Activated naive CD4-positive, alpha-beta T cell treated with anti-CD3 and anti-CD28 coated beads, Interleukin-2, amount 50 U/mL, for 16 hours (primary cell): ENCODE measurements at places on chromosomes 6 and 20.
A peak's percentile ranks its signal among the peaks of the same experiment; 100 is the strongest.

DNA sequence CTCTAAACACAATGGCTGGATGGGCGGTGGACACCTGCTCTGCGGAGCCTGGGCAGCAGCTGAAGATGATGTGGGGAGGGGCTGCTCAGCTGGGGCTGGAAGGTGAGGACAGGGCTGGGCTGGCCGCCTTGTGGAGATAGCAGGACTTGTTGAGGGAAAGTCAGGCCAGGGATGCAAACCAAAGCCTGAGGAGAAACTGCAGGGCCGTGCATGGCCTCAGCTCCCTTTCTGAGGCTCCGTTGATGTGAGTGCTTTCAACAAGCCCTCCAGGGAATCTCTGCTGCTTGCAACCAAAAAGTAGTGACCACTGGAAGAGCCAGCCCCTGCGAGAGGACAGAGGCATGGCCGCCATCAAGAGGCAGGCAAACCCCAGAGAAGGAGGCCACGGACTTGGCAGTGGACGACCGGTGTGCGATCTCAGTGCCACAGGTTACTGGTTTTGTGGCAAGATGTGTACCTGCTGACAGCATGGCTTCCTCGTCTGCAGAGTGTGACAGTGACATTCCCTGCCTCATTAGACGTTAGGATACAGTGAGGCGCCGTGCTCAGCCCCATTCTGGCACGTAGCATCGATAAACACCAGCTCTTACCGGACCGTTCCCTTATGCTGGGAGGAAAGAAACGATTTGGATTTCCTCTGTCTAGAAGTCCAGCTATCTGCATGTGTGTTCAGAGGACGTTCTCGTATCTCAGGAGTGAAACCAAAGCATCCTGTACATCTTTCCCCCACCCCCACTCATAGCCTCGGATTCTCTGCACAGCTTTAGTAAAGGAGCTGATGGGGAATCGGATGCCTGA, 37.9 kb downstream of the ERMARD start:
- no peak for DNase-seq

- no peak for DNase-seq
Measured at GRCh38 chr6:127857051-127857637, 43.7 kb downstream of the THEMIS start.

DNA sequence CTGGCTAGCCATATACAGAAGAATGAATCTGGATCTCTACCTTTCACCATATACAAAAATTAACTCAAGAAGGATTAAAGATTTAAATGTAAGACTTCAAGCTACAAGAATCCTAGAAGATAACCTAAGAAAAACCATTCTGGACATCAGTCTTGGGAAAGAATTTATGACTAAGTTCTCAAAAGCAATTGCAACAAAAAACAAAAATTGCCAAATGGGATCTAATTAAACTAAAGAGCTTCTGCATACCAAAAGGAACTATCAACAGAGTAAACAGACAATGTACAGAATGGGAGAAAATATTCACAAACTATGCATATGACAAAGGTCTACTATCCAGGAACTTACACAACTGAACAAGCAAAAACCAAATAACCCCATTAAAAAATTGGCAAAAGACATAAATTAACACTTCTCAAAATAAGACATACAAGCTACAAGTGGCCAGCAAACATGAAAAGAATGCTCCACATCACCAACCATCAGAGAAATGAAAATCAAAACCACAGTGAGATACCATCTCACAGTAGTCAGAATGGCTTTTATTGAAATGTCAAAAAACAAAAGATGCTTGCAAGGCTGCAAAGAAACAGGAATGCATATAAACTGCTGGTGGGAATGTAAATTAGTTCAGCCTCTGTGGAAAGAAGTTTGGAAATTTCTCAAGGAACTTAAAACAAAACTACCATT, 66.8 kb upstream of the RSPO3 start:
- no peak for DNase-seq

GRCh38 chr20:64077876-64078551, 1.3 kb downstream of the RGS19 start:
- DNase-seq = peak; percentile 47

DNA sequence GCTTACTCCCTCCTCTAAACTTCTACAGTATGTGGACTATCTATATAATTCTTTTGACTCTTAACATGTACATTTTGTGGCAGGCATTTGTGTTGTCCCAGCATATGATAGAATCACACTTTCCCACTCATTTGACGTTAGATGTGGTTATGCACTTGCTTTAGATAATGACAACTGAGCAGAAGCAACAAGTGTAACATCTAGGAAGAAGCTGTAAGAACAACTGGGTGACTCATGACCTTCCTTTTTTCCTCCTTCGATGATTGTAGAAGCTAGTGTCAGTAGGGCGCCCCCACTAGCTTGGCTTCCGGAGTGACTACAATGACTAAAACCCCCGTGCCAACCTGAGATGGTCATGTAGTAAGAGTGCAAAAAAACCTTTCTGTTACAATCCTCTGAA, 74.6 kb upstream of the CEP85L start:
- DNase-seq = peak; percentile 80

DNA sequence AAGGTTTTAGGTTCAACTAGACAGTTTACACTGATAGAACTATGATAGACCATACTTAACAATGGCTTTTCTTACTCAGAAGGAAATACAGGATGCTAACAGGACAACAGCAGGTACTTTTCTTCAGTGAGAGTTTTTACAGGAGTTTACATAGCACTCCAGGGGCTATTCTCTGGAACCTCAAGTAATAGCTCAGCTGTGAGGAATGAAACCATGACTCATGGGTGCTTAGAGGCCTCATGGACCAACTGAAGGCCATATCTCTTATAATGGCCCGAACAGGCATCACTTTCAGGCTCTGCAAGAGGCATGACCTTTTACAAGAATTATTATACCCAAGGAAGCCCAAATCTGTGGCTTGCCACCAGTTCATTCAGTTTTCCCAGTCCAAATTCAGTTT, 31.8 kb downstream of the TREML1 start:
- DNase-seq = no peak

- no peak for DNase-seq
Measured at GRCh38 chr6:168162366-168162765, 83.4 kb upstream of the FRMD1 start.

- no peak for DNase-seq
Measured at GRCh38 chr6:113187661-113188060, 669.5 kb upstream of the MARCKS start.

GRCh38 chr6:102438171-102438570, 1044.7 kb downstream of the GRIK2 start:
- no peak for DNase-seq

- no peak for DNase-seq
Measured at GRCh38 chr20:19322061-19322985, 109.9 kb downstream of the SLC24A3 start.

DNA sequence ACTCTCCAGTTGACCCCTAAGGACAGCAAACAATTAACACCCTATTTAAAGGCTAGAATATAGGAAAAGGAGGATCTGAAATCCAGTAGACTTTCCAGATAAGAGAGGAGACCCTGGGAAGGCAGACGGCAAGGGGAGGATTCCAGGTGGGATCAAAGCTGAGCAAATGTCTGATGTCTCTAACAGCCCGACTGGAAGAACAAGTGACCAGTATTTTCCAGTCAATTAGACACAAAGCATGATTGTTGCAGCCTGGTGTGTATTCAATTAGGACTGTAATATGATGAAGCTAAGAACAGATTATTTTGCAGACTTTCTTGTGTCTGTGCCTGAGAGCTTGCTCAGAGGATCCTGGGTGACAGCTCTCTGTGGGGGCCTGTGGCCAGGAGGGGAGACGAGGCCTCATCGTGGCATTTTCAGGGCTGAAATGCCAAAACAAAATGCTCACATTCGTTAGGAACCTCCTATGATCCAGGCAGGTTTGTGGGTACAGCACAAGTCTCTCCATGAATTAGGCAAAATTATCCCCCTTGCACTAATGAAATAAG, 471.8 kb upstream of the AGPAT4 start:
- DNase-seq = no peak

DNA sequence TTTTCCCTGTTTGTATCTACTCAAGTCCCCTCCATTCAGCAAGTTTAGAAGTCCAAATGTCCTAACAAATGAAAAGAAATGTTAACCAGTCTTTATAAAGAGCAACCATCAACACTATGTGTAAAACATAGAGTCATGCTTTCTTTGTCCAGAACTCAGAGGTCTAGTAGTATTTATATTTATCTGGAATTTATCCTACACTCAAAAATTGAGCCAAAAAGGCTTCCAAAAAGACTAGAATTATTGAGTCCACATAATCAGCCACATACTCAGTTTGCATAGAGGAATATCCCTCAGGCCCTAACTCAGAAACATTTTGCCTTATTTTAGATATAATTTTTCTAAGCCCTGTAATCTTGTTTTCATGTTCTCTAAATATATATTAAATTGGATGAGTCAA, 455.0 kb downstream of the COL12A1 start:
- DNase-seq = no peak

DNA sequence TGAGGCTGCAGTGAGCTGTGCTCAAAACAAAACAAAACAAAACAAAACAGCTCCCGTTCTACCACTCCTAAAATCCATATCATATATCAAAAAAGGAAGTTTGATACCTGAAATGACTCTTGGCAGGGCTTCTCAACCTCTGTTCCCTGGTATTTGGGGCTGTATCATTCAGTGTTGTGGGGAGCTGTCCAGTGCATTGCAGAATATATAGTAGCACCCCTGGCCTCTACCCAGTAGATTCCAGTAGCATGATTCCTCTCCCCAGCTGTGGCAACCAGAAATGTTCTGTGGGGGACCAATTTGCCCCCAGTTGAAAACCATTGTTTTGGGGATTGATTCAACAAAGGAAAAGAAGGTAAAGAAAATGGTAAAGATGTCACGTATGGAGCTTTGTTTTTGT, 238.9 kb downstream of the PRL start:
- DNase-seq = no peak

DNA sequence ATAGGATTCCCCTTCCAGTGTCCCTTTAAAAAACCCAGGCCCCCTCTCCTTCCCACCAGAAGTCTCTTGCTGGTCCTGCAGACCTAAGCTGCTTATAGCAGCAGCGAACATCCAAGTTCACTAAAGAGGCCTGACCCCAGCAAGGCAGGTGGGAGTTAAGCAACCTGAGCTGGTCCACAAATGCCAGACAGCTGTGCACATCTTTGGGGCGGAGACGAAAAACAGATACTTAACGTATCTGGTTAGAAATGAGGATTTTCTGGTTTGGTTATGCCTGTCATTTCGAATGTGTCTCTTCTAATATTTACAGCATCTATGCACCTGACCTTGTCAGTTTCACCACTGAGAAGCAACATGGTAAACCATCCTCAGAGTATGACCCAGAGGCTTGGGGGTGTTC, 87.8 kb downstream of the SLC2A10 start:
- no peak for DNase-seq

- no peak for DNase-seq
Measured at GRCh38 chr6:154907291-154907690, 87.8 kb upstream of the TIAM2 start.

DNA sequence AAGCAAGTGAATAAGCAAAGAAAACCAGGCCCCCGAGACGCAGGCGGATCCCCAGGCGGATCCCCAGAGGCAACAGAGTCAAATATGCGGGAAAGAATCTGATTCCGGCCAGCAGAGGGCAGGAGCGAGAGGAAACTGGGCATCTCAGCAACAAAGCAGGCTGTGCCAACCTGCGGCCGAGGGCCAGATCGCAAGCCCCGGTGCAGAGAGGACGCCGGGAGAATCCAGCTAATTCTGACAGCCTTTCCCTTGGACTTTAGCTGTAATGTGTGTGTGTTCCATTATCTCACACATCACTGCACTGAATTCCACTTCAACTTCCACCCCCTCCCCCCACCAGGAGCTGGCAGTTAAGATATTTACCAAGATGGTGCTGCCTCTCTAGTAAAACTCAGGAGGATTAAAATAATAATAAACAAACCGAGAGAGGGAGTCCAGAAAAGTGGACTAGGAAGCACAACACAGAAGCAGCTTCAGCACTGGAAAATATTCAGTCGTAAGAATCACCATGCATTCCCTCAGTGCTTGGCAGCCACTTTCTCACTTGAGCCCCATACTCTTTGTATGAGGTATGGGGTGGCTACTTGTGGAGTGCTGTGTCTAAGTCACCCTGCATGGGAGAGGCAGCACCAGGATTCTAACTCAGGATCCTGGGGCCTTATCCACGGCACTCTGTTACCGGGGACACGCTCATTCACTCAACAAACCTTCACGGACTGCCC, 66.2 kb upstream of the SNX9 start:
- DNase-seq = peak; percentile 81

- no peak for DNase-seq
Measured at GRCh38 chr6:80733641-80734040, 627.2 kb downstream of the BCKDHB start.

GRCh38 chr6:135858931-135859330, 7.4 kb downstream of the PDE7B start:
- no peak for DNase-seq
